NB4 (cell line): ENCODE measurements at places on chromosomes 13 and 19.
A peak's percentile ranks its signal among the peaks of the same experiment; 100 is the strongest.

DNA sequence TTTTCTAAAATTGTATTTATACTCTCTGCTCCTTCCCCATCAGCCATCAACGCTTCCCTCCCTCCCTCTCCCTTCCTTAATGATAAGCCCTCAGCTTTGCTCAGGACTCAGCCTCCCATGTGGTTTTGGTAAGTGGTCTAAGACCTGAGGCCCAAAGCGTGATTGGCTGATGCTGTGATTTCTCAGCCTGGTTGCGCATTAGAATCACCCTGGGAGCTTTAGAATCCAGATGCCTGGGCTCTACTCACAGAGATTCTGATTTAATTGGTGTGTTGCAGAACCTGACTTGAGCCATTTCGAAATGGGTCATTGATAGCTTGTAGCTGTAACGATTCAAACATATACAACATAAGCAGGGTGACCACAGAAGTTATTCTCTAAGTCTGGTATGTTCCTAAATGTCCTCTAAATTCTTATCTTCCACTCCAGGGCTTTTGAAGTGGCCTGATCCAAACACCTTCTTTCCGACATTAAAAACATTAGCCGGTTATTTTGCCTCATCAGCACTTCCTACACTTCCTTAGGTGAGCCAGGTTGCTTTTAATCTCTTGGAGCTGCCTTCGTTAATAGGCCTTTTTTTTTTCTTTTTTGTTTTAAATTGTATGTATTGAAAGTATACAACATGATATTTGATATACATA, 60.6 kb downstream of the LRCH1 start:
- DNase-seq, result no peak

DNA sequence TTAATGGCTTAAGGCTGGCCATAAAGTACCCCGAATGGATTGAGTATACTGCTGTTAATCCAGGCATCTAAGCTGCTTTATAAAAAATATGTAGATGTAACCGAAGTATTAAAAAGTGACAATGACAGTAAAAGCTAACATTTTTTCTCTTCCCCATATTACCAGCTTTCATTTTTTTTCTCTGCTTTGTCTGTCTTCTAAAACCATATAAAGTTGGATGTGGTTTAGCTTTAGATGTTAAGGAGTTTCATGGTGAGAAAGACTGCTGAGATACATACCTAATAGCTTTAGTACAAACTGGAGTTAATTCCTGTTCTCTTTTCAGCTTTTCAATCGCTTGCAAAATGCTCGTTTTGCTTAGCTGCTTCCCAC, 838 bp downstream of the AKAP11 start:
- no peak for DNase-seq

DNA sequence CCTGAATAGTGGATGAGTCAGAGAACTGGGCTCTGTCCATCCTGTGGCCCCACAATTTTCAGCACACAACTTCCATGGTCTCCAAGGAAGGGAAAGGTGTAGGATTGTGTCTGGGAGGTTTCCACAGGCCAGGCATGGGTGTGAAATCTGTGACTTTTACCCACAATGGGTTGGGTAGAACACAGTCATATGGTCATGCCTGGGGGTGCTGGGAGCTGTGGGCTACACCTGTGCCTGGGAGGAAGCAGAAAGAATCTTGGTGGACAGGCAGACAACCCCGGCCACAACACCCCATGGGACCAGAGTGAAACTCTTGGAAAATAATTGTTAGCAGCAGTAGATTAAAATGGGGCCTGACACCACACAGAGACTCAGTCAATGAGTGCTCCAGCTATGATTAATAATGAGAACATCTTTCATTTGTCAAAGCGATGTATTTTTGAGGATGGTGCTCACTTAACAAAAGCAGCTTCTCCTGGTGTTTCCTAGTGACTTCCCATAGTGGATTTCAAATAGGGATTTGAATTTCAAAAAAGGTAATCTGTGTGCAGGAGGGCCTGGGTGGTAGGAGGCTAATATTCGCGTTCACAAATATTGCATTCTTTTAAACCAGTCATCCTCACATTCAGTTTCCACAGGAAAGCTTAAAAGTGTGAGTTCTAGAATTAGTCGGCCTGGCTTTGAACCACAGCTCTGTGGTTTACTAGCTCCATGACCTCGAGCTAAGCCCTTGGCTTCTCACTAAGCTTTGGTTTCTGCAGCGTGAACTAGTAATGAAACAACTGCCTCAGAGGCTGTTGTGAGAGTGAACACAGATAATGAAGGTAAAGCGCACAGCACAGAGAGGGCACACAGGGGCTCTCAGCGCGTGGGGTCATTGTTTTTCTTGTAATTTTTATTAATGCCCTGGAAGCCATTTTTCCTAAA, 89.3 kb upstream of the UQCRFS1 start:
- DNase-seq, result no peak

DNA sequence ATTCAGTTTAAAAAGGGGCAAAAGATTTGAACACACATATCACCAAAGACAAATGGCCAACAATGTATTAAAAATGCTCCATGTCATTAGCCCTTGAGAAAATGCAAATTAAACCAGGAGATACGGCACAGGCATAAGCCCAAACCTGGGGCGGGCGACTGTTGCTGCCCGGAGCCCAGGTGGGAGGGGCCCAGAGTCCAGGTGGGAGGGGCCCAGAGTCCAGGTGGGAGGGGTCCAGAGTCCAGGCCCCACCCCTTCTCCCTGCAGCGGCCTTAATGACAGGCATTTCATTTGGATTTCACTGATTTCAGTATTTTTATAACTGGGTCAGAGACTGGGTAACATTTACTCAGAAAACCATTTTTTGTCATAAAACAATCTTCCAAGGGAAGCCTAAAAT, 78.2 kb downstream of the RASA3 start:
- DNase-seq, result peak; percentile 49

DNA sequence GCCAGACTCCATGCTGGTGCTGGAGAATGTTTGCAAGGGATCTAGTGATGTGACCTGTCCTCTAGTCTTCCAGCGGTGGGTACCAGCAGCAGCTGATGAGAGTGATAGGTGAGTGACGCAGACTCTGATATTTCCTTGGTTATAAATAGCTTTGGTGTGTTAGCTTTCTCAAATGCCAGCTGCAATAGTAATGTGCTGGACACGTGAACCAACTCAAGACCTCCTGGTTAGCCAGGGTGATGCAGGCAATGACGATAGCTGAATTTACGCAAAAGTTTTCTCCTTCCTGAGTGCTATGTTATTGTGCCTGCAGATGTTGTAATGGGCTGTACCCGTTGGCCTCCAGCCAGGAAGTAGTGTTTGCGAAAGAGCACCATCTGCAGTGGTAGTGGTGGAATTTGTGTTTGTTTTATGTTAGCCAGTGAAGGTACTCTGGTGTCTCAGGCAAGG, 129.5 kb downstream of the CYSLTR2 start:
- peak; percentile 96 for DNase-seq

DNA sequence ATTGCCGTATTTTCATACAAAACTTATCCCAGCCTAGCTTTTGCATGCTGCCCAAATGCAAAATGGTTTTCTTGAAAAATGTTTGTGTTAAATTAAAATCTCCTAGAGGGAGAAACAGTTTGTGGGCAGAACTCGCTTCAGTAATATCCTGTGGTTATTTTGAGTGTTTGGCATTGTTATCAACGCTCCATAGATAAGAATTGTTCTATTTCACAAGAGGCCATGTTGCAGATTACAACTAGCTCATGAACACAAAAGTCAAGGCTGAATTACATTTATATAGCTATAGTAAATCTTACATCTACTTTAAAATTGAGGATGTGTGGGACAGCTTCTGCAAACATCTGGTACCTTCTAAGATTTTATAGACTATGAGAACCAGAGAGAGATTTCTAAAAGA, 447.9 kb downstream of the DCT start:
- no peak for DNase-seq

DNA sequence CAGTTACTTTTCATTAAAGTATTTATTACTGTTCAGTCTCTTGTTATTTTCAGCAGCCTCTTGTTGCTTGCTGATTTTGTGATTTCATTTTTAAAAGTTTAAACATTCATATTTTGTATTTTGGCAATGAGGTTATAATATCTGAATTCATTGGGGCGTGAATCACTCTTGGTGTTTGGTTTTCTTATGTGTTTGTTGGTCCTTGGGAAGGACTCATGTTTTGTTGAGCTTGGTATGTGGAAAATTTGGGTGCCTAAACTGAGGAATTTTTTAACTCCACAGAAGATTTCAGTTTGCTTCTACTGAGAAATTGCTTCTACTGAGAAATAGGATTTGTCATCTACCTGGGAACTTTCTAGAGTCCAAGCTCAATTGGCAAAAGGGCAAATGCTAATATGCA, 38.2 kb downstream of the PDS5B start:
- no peak for DNase-seq

DNA sequence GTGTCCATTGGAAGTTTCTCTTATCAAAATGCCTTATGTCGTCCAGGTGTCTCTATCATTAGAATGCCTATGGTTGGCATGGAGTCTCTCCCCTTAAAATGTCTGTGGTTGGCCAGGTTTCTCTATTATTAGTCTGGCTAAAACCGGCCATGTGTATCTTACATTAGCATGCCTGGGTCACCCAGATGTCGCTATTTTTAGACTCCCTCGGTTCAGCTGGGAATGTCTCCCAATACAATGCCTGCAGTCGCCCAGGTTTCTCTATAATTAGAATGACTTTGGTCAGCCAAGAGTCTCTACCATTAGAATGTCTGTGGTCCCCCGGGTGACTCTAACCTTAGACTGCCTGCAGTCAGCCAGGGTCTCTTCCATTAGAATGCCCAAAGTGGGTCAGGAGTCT, 1536.1 kb downstream of the UQCRFS1 start:
- no peak for DNase-seq

DNA sequence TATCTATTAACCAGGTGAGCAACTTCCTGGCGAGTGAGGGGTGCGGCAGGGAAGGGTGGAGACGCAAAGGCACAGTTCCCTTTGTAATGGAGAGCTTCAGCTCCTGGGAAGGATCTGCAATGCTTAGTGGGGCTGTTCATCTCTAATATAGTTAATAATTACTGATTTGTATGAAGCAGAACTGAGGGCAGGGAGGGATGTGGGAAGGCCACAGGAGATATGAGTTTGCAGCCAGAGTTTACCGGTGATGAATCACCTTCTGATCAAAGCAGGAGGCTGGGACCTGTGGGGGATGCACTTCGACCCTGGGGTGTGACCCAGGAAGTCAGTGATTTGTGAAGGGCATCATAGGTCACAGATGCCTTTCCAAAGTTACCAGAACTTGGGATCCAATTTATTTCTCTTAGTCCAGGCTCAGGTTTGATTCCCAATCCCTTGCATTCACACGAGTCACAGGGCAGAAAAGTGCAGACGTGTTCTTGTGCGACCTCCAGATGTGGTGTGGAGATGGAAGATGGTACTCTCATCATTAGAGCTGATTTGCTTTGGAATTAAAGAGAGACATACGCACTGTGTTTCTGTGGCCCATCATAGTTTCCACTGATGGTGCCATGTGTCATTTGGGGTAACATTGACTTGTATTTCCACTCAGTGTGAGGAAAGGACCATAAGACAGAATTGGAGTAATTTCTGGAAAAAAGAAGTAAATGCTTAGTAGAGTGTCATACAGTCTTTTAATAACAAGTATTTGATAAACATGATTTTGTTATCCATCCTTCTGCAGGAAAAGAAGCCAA, 55.0 kb downstream of the LRCH1 start:
- no peak for DNase-seq

DNA sequence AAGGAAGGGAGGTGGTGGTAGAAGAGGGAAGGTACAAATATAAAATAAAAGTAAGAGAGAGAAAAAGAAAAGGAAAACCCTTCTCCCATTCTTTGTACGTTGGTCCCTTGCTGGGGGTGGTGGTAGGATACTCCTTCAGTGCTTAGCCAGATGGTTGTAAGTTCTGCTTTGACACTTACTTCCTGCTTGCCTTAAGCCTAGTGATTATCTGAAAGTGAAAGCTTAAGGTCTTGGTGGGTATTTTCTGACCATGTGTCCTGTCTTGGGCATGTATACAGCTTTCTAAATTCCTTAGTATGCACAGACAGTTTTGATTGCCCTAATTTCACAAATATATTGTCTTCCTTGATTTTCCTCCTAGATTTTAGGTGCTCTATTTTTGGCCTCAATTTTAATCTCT, 314.8 kb downstream of the PCDH17 start:
- no peak for DNase-seq

DNA sequence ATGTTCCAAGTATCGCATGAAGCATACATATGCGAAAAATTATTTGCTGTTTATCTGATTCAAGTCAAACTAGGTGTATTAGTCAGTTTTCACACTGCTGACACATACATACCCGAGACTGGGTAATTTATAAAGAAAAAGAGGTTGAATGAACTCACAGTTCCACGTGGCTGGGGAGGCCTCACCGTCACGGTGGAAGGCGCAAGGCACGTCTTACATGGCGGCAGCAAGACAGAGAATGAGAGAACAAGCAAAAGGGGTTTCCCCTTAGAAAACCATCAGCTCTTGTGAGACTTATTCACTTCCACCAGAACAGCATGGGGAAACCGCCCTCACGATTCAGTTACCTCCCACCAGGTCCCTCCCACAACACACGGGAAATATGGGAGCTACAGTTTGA, 13.0 kb upstream of the PROZ start:
- no peak for DNase-seq

- no peak for DNase-seq
These were observed 4.2 kb upstream of the PLAUR start for GRCh38 chr19:43674183-43674582.

GRCh38 chr19:28627669-28628068, 585.3 kb downstream of the UQCRFS1 start:
- DNase-seq, result no peak

- no peak for DNase-seq
These were observed 32.6 kb downstream of the ERCC5 start for GRCh38 chr13:102878481-102878880.

- no peak for DNase-seq
These were observed 626 bp downstream of the ZNF233 start for GRCh38 chr19:44260343-44260681.

DNA sequence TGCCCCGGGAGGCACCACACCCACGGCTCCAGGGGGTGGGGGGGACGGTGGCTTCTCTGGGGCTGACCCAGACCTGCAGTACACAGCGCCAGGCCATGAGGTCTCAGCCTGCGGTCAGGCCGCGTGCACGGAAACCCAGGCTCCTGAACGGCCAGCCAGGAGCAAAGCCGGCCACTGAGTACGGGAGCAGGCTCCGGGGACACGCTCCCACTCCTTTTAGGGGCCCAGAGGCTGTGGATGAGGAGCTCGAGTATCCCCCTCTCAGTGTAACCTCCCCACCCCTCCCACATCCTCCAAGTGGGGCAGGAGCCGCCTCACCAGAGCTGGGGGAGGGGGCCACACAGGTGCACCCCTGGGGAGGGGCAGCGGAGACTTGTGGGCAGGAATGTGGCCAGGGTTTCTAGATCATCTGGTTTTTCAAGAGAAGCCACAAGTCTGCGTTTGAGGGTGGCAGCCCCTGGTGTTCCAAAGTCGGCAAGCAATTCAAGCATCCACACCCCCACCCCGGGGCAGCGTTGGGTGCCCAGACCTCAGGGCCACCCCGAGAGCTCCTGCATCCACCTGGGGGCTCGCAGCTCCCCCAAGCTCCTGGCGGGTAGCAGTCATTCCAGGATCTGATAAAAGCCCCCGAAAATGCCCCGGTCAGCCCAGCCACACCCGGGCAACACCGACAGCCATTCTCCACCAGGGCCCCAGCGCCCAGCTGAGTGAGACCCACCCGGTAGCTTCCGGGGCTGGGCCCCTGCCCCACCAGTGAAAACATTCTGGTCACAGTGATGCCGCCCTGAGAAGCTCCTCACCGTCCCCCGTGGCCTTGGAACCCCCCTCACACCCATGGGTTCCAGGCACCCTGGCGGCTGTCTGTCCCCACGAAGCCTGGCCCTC, 6.1 kb downstream of the SBNO2 start:
- DNase-seq, result no peak

- peak; percentile 65 for DNase-seq
These were observed 7.4 kb downstream of the RABAC1 start for GRCh38 chr19:41951686-41952172.
